ENCODE measurements at places on chromosomes 7 and 10.

- DNase-seq, result no peak
Observed at GRCh38 chr7:130906575-130906974, 172.6 kb upstream of the KLF14 start.

- DNase-seq, result no peak
Observed at GRCh38 chr10:117005527-117006055, 604 bp upstream of the SHTN1 start.

- DNase-seq, result no peak
Observed at GRCh38 chr10:102701272-102701671, 12.9 kb downstream of the ARL3 start.

GRCh38 chr10:24378126-24378920 lies 169.4 kb downstream of the KIAA1217 start:
- DNase-seq, result no peak

DNA sequence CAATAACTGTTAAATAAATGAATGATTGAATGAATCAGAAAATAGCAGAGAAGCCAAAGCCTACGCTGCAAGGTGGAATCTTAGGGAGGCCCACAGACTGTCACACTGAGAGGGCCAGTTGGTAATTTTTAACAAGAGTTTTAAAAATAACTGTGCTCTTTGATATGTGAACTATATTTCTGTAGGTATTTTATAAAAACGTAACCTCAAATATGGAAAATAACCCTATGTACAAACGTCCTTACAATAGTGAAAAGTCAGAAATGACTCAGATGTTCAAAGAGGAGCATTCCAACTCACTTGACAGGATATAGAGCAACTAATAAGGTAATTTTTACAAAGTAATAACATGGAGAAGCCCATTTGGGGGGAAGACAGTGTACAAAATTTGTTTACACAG lies 18.9 kb upstream of the TMEM273 start:
- DNase-seq, result no peak

DNA sequence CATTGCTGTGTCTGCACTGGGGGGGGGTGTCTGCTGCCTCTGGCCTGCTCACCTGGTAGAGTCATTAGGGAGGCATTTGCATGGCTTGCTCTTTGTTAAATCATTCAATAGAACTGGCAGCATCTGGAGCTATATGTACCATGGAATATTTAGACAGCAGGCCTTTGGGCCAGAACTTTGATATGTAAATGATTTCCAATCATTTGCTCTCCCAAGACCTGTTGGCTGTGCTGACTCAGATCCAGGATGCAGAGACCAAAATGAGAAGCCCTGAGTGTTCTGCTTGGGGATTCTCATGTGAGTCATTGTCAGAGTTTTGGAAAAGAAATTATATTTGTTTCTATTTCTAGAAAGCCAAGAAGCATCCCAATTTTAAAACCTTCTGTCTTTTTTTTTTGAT lies 257.6 kb upstream of the IGFBP3 start:
- DNase-seq, result no peak

DNA sequence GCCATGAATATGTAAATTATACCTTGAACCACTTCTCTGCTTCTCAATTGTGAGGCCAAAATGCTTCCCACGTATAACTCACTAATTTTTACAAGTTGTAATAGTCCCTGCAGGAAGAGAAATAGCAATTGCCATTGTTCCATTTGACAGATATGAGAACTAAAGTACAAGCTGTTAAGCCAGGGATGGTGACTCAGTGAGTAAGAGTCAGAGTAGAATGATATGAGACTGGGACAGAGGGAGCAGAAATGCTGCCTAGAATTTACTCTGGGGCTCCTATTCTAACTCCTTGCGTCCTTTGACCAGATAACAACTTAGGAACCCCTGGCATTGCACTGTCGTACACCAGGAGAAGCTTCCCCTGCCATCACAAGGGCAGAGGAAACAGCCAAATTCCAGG lies 45.1 kb upstream of the SEPTIN7 start:
- no peak for DNase-seq

GRCh38 chr10:117444497-117445040 lies 69.3 kb upstream of the PDZD8 start:
- DNase-seq, result no peak

DNA sequence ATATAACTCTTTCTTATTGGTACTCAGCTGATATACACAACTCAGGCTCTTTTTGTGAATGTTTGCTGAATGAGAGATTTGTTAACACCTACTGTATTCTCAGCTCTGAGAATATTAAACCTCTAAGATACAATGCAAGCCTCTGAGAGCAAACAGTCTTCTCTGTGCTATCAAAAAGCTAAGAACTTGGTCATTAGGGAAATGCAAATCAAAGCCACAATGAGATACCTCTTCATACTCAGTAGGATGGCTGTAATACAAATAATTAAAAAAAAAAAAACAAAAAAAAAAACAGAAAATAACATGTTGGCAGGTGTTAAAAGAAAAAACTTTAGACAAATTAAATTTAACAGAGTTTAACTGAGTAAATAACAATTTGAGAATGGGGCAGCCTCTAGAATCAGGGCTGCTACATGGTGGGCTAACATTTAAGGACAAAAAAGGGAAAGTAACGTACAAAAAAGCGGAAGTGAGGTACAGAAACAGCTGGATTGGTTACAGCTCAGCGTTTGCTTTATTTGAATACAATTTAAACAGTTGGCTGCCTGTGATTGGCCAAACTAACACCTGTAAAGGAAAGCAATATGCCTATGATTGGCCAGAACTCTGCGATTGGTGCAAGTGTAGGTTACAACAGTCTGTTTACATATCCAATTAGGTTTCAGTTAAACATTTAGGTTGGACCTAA lies 14.8 kb upstream of the MTURN start:
- DNase-seq, result no peak

DNA sequence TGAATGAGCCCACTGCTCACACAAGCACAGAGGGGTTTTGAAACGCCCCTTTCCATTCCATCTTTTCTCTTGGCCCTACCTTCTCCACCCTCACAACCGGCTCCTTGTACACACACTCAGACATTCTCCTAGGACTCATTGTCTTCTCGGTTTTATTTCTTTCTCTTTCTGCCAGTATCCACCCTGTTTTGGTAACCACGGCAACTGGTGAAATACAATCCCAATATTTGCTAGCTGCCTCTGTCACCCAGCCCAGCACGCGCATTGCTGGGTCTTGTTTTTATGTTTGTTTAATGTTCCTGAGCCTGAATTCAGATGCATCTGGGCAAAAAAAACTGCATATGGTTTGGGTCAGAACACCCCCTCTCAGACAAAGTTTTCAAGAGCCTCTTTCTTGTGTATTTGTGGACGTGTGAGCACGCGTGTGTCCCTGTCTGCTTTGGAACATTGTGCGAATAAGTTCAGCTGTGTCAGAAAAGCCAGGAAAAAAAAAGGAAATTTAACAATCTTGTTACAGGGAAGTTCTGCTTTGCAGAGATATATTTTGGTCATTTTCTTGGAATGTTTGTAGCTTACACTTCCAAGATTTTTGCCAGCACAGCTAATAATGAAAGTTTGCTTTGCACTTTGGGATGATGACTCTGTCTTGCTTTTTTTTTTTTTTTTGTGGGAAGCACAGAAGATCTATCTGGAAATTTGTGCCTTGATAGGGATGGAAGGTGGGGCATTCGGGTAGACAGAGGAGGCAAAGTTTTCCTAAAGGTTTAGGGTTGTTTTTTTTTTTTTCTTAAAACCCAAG lies 225.9 kb downstream of the TRIL start:
- no peak for DNase-seq

- no peak for DNase-seq
Observed at GRCh38 chr7:122913608-122914007, 27.3 kb upstream of the CADPS2 start.
